ENCODE measurements at places on chromosomes 7 and 10.

- no peak for DNase-seq
Observed at GRCh38 chr7:86991093-86991769, 68.2 kb downstream of the ELAPOR2 start.

DNA sequence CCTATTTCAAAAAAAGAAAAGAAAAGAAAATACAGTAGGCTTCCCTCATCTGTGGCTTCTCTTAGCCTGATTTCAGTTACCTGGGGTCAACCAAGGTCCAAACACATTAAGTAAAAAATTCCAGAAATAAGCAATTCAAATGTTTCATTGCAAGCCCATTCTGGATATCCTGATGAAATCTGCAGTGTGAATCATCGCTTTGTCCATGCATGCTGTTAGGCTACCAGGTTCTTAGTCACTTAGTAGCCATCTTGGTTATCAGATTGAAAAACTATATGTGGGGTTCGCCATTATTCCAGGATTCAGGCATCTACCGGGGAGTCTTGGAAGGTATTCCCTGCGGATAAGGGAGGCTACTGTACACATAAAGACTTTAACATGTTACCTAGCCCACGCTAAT, 991 bp upstream of the FAM204A start:
- DNase-seq, result no peak

DNA sequence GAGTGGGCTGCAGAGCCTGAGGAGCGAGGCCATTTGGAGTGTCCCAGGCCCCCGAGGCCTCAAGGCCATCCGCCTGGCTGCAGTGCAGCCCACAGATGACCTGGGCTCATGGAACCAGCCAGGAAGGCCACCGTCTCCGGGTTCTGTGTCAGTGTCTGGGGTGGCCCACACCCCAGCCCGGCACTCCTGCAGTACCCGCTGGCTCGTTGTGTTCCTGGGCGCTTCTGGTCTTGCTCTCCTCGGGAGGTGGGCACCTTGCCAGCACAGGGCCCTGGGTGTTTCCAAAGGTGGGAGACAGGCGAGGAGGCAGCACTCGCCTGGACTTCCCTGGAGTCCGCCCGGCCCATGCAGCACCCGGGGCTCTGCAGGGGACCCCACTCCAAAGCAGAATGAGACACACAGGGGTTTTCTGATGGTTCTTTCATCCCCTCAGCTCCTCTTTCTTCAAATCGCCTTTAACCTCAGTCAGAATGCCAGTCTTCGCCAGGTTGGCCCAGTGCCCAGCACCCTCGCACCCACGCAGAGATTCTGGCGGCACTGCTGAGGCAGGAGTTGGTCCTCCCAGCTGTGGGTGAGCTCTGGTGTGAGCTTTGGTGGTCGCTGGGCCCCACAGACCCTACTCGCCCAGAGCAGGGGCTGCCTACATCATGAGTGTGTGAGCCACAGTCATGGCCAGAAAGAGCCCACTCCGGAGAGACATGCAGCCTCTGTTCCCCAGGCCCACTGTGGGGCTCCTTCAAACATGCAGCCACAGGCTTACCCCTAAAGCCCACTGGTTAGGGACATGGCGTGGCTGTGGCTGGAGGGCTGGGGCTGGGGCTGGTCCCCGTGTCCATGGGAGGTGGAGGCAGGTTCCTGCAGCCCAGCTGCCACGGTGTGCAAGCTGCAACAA, 155.7 kb downstream of the EBF3 start:
- DNase-seq, result no peak

DNA sequence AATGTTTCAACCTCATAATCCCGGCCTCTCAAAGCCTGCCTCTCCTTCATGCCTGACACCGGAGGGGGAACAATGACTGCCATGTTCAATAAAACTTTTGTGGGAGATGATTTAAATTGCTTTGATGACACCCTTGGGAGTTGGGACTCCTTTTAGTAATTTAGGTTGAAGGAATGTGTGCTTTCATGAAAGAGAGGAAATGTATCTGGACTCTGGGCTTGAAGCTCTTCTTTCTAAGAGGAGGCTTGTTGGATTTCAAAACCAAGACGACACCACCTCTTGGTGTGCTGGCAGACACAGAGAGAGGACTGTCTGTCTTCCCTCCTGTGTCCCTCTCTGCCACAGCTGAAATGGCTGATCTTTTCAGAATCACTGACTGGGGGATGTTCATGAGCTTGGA, 168.1 kb downstream of the GALNT17 start:
- DNase-seq, result no peak

- no peak for DNase-seq
Observed at GRCh38 chr10:73406846-73407245, 7.0 kb downstream of the ANXA7 start.

DNA sequence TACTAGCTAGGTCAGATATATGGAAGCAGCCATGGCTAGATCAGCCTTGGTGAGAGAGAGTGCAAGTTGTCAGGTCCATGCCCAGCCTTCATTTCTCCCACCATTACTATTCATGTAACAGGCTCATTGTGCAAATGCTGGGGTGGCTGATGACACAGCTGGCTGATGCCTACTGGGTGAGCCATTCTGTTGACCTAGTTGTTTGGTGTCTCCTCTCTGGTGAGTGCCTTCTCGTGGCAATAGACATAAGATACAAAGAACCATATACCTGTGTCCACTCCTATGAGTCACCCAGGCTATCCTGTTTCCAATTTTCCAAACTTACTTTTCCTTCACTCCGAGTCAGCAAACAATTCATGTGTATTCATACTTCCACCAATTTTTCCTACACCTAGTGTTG, 46.0 kb downstream of the ZNF25 start:
- no peak for DNase-seq

- no peak for DNase-seq
Observed at GRCh38 chr10:132684164-132684891, 101.6 kb downstream of the NKX6-2 start.

GRCh38 chr10:22368981-22369380, 23.7 kb downstream of the SPAG6 start:
- DNase-seq, result no peak

DNA sequence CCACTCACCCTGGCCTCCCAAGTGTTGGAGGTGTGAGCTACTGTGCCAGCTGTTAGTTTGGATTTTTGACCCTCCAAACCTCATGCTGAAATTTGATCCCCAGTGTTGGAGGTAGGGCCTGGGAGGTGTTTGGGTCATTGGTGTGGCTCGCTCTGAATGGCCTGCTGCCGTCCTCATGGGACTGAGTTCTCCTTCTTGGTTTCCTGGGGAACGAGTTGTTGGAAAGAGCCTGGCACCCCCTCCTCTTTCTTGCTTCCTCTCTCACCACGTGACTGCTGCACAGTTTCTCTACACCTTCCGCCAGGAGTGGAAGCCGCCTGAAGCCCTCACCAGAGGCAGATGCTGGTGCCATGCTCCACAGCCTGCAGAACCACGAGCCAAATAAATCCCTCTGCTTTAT, 253.5 kb downstream of the PHTF2 start:
- no peak for DNase-seq

GRCh38 chr7:97016381-97017191, 8.0 kb downstream of the DLX5 start:
- no peak for DNase-seq

- peak; percentile 31 for DNase-seq
Observed at GRCh38 chr10:30705101-30705624, 75.6 kb upstream of the LYZL2 start.

DNA sequence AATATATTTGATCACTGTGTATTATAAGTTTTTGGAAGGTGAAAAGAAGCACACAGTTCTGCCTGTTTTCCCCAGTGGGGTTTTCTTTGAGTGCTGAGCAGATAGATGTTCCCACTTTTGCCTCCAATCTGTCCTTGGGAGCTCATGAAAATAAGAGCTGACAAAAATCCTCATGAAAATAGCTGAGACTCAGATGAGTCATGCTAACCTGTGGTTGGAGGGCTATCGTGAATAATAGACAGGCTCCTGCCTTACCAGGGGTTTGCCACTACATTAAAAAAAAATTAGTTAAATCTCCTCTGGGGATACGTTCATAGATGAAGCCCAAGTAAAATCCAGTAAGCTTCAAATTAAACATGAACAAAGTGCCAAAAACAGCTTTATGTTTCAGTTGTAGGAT, 10.9 kb upstream of the AOAH start:
- DNase-seq, result no peak

- no peak for DNase-seq
Observed at GRCh38 chr7:156001496-156002260, 189.4 kb upstream of the SHH start.

GRCh38 chr7:39948375-39948955, 1.6 kb upstream of the CDK13 start:
- DNase-seq, result no peak

DNA sequence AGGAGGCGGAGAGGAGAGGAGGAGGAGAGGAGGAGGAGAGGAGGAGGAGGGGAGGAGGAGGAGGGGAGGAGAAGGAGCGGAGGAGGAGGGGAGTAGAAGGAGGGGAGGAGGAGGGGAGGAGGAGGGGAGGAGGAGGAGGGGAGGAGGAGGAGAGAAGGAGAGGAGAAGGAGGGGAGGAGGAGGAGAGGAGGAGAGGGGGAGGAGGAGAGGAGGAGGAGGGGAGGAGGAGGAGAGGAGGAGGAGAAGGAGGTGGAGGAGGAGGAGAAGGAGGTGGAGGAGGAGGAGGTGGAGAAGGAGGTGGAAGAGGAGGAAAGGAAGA, 15.5 kb upstream of the CRCP start:
- DNase-seq, result no peak

DNA sequence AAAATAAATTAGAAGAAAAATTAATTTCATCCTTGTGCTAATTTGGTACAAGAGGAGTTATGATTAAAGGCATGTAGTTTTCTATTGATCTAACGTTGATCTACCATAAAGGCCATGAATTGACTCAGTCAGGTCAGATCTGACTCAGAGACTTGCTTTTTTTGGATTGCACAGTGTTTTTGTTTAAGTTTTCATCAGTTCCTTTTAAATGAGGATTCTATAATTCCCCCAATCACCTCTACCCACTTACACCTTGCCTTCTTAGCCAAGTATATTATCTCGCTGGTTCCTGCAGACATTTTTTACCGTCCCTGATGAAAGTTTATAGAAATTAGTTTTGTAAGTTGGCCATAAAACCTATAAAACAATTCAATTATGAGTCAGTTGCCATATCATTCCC, 132.4 kb upstream of the PALS2 start:
- no peak for DNase-seq

- DNase-seq, result no peak
Observed at GRCh38 chr7:90563286-90563685, 32.8 kb upstream of the CDK14 start.
